ENCODE measurements at places on chromosomes 11 and 22. TPM values are rescaled to one million over a fixed set of nuclear protein-coding genes. Genes with fewer than 3 reads are reported as not detected.

The CCDC87 gene
- 0.89 TPM for total RNA-seq

The CABP4 gene
- not detected for total RNA-seq

The CD44 gene
- 794 TPM for total RNA-seq

The MIOX gene
- total RNA-seq = not detected

The POU2AF3 gene
- 0.37 TPM for total RNA-seq

The CEND1 gene
- 1.6 TPM for total RNA-seq

The ELMOD1 gene
- total RNA-seq = 0.39 TPM

The OR52A1 gene
- total RNA-seq = not detected

The KLHDC7B gene
- not detected for total RNA-seq

The SNX19 gene
- total RNA-seq = 13.4 TPM

The TMEM121B gene
- total RNA-seq = 0.14 TPM

The ZFPL1 gene
- total RNA-seq = 35.5 TPM

The RFPL2 gene
- total RNA-seq = 0.30 TPM

The TSG101 gene
- total RNA-seq = 92.9 TPM

The DTX4 gene
- total RNA-seq = 4.9 TPM

The EEF1G gene
- total RNA-seq = 1,998 TPM

The NLRP14 gene
- total RNA-seq = not detected

The ZNF280B gene
- 1.4 TPM for total RNA-seq

The PATE2 gene
- not detected for total RNA-seq

The CATSPERZ gene
- 3.4 TPM for total RNA-seq

All from A549 treated with CpdA at 1 μM for 4 hours (cell line).